ENCODE measurements at places on chromosomes 5 and 9.

DNA sequence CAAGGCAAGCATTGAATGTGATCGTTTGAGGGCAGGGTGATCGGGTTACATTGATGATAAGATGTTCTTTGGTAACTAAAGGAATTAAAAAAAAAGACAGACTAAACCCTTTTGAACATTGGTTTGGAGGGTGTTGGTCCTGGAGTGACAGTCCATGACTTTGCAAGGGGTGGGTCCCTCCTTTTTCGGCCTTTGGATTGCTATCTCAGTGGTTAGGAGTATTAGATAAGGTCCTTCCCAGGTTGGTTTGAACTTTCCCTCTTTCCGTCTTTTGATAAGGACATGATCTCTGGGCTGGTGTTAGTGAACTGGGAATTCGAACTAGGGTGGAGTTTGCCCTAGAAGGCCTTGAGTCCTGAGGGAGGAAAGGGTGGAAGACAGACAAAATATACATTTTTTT, 5.4 kb upstream of the ABO start:
- DNase-seq, result no peak

- DNase-seq, result no peak
Measured at GRCh38 chr9:79616013-79616412, 44.2 kb downstream of the TLE4 start.

DNA sequence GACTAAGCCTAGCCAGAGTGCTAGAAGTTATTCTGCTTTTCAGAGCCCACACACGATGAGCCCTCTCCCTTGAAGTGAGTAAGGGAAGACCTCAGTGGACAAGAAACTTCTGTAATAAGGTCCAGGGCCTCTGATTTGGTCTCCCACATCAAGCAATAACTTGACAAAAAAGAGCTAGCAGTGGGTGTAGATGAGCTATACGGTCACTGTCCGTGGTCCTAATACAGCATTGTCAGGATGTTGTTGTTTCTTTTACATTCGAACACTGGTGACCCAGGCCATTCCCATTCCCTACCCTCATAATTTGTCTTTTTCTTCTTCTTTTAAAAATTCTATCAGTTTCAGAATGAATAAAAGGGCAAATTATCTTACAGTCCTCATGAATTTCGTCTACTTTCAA, 5.2 kb downstream of the PCSK1 start:
- DNase-seq, result no peak

DNA sequence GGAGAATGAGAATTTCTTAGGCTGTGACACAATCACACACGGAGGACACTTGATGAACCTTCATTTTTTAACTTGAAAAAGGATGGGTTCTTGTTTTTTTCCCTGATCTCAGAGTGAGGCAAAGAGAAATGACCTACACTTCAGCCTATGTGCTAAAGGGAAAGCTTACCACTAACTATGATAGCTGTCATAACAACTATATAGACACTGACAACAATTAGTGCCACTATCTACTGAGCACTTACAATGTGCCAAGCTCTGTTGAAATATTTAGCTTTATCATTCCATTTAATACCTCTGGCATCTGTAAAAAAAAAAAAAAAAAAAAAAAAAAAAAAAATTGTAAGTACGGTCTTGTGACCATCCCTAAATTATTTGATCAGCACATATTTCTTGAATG, 135.9 kb upstream of the WWC1 start:
- no peak for DNase-seq

GRCh38 chr5:180813420-180813819, 10.8 kb upstream of the MGAT1 start:
- DNase-seq, result peak; percentile 13
